GM12864 (cell line): ENCODE measurements at places on chromosomes 5 and 9.
A peak's percentile ranks its signal among the peaks of the same experiment; 100 is the strongest.

GRCh38 chr9:7376833-7377232 lies 422.7 kb downstream of the DMAC1 start:
- no peak for DNase-seq

GRCh38 chr9:137383784-137384756 lies 38.9 kb downstream of the EXD3 start:
- DNase-seq, result no peak

GRCh38 chr5:62593331-62593730 lies 14.7 kb downstream of the LRRC70 start:
- DNase-seq, result no peak

DNA sequence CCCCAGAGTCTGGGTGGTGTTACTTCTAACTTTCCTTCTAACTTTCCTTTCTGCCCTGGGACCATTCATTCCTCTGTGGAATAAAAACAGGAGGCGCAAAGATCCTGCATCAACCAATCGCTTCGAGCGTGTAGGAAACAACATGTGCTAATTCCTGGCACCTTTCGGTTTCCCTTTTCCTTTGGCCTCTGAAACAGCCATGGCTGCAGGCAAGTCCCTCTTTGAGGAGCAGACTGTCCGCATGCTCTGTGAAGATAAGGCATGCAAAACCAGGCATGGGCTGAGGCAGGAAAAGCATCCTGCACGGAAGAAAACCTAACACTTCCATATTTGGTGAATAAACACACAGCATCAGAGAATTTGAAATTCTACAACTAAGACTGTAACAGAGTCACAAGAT lies 128.3 kb downstream of the HSD17B3 start:
- no peak for DNase-seq

GRCh38 chr5:40025586-40025985 lies 600.8 kb upstream of the DAB2 start:
- DNase-seq, result no peak

DNA sequence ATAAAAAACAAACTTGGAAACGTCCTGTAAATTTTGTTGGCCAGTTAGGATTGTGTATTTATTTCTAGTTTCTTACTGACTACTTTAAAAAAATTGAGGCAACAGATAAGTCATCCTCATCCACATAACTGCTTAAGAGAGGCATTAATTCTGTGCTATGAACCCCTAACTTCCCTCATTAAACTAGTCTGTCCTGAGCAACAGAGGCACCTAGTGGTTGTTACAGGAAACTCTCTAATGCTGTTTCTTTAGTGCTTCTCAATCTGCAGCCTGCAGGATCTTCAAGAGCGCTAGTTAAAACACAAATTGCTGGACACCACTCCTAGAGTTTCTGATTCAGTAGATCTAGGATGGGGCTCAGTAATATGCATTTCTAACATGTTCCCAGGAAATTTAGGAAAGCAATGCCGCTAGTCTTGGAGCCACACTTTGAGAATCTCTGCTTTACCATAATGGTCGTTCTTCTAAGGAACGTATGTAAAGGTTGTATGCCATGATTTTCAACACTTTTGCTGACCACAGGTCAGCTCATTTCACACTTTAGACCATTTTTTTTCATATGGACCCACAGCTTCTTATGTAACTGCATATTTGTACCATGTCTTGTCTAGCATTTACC lies 410.1 kb upstream of the SMARCA2 start:
- peak; percentile 5 for DNase-seq

- DNase-seq, result no peak
These were observed at the start of gene PTPN3 for GRCh38 chr9:109498195-109499092. PTPN3 (minus strand) TSS chr9:109498307; CDS start chr9:109463434, 34,873 bp downstream.

GRCh38 chr5:24226479-24226878 lies 418.3 kb downstream of the CDH10 start:
- no peak for DNase-seq

DNA sequence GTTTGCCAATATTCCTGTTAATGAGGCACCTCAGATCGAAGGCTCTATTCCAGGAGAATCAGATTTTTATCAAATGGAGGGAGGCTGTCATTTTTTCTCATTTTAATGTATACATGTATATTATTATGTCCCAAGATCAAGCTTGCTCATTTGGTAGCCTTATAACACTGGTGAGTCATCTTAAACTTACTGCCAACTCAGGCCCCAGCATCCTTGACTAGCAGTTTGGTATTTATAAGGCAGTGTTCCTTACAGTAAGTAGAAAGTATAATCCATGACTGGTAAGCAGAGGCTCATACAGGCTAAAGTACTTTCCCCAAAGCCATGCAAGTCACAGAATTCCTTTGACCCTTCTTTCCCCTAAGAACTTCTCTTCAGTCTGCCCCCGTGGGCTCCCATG lies 90.7 kb upstream of the NR3C1 start:
- no peak for DNase-seq

DNA sequence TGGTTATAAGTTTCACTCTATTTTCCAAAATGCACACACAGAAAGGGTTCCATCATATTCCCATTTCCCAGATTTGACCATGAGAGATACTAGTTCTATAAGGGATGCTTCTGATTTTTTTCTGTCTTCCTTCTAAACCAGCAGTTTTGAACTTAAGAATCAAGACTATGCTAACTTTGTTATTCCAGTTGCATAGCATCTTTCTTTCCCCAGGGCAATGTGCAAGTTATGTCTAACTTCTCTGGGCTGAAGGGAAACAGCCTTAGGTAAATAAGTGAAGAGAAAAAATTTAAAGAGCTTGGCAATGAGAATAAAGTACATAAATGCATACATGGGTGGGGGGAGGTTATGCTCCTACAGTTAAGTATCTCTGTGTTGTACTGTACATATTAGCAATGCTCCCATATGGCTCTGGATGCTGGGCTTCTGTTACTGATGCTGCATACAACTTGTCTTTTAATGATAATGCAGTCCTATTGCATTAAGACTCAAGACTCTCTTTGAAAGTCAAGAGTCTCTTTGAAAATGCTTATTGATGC lies 125.8 kb upstream of the SLC12A2 start:
- DNase-seq, result no peak

GRCh38 chr5:81646469-81646995 lies 104.4 kb downstream of the SSBP2 start:
- no peak for DNase-seq

DNA sequence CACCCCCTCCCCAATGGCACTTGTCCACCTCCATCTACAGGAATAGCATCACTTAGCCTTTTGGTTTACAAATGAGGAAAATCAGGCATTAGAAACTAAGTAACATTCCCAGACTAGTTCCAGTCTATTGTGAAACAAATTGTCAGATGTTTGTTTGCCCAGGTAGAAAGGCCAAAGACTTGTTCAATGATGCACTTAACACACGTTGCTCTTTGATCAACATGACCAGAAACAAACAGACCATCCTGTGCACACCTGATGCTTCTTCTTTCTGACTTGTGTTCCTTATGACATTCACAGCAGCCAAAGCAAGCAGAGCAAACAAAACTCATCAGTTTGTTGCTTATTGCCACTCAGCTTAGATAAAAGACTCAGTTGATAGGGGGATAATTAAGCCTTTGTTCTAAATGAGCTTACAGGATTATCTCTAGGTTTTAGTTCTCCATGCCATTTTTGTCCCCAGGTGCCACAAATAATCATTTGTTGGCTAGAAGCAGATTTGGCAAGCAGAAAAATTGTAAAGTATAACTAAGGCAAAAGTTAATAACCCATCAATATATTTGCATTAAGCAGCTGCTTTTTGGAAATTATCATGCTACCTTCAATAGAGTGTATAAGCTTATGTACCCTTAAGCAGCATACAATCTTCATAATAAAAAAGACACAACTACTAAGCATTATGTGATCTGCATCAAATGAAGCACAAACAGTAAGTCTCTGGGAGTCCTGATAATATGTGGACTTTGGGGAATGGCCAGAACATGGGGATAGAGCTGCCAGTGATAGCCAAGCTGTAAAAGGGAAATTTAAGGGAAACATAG lies 26.3 kb upstream of the FST start:
- no peak for DNase-seq

- DNase-seq, result no peak
These were observed 471.8 kb upstream of the C9orf72 start for GRCh38 chr9:28045051-28045450.

GRCh38 chr9:128371630-128372117 lies 500 bp downstream of the URM1 start:
- no peak for DNase-seq

DNA sequence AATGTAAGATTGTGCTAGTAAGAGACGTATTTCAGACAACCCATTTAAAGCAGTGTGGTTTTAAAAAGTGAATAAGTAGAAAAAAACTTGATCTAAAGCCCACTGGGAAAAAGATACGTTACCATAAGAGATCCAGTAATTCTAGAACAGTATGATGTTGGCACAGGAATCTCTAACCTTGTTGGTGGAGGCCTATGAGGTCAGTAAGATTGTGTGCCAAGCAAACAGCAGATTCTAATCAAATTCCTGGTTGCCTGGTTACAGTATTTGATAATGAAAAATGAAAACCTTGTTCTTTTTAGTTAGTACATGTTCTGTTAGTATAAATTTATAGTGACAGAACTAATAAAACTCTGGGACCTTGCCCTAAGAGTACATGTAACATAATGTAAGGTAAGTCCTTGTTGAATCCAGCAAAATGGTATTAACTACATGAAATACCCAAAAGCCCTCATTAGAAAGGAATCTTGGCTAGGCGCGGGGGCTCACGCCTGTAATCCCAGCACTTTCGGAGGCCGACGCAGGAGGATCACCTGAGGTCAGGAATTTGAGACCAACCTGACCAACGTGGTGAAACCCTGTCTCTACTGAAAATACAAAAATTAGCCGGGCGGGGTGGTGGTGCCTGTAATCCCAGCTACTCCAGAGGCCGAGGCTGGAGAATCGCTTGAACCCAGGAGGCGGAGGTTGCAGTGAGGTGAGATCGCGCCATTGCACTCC lies 33.2 kb upstream of the DMXL1 start:
- no peak for DNase-seq

DNA sequence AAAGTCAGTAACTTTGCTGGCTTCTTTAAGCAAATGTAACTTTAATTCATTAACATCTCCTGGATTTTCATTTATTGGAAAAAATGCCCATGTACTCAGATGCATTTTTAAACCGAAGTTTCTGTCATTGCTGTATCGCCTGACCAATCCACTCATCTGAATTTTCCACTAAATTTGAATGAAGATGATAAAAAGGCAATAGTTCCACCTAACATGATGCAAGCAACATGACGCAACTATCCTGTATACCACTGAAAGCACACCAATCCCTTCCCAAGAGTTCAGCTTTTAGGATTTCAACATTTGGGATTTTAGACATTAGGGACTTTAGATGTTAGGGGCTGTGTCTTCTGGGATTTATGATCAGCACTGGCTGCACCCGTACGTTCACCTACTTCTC lies 215.6 kb downstream of the KIF4B start:
- DNase-seq, result no peak

DNA sequence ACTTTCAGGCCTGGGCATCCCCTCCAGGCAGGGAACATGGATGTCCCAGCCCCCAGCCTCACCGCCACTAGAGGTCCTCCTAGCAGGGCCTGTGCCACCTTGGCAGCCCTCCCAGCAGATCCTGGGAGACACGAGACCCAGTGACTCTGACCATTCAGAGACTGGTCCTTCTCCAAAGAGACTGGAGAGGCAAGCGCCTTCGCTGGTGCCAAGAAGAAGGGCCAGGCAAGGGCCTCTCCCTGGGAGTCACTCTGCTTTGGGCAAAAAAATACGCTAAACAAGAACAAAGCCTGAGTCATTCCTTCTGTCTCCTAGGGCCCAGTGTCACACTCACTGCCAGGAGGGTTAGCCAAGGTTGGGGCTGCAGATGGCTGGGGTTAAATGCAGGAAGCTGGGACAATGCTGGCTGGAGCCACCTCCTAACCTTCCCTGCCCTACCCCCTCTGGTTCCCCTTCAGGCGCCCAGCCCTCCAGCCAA lies 35.3 kb upstream of the SMIM23 start:
- no peak for DNase-seq

GRCh38 chr9:92133949-92134604 lies 18.9 kb upstream of the SPTLC1 start:
- DNase-seq, result no peak

GRCh38 chr5:130400091-130400490 lies 495.8 kb downstream of the CHSY3 start:
- DNase-seq, result no peak

DNA sequence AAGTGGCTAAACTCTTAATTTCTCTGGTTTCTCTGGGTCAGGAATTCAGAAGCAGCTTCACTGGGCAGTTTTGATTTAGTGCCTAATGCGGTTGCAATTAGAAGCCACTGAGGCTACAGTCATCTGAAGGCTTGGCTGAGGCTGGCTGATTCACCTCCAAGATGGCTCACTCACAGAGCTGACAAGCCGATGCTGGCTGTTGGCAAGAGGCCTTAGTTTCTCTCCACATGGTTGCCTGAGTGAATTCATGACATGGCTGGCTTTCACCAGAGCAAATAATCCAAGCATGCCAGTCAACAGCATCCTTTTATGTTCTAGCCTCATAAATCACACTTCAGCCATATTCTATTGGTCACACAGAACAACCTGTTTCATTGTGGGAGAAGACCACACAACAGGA lies 2.8 kb upstream of the CDK7 start:
- DNase-seq, result no peak
